ENCODE measurements at places on chromosomes 6 and 20.

GRCh38 chr20:25277941-25278521, 30.1 kb downstream of the PYGB start:
- no peak for DNase-seq

GRCh38 chr6:129598244-129599187, 111.5 kb downstream of the ARHGAP18 start:
- DNase-seq = peak; percentile 21

- no peak for DNase-seq
Observed at GRCh38 chr6:106397431-106397830, 36.9 kb downstream of the CRYBG1 start.

- DNase-seq = no peak
Observed at GRCh38 chr6:82687855-82688254, 324.2 kb downstream of the TPBG start.

- DNase-seq = no peak
Observed at GRCh38 chr20:8720089-8720488, 348.8 kb upstream of the PLCB4 start.
